ENCODE measurements at places on chromosomes 7 and 10.

- DNase-seq = no peak
Measured at GRCh38 chr7:6168477-6168868, 104.0 kb downstream of the CYTH3 start.

DNA sequence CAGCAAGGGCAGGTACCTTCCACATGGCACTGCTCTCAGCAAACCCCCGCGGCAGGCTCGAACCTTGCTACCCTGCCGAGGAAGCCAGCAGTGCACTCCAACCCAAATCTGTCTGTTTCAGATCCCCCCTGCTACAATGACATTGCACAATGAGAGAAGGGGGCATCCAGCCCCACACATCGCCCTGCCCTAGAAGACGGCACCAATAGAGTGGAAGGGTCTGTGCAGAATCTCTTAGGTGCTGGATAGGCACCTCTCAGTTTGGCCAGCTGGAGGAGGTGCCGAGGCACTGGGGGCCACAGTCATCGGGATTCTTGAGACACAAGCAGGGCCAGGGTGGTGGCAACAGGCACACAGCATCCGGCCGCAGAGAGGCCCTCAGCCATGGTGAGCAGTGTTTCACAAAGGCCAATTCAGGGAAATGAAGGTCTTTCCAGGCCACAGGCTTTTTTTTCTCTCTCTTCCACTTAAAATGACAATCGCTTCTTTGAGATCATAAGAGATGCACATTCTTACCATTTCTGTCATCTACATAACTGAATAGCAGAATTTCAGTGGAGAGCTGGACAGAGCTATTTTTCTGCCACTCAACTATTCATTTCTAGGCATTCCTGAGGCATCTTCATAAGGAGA is 281.3 kb downstream of the TNS3 start:
- no peak for DNase-seq

DNA sequence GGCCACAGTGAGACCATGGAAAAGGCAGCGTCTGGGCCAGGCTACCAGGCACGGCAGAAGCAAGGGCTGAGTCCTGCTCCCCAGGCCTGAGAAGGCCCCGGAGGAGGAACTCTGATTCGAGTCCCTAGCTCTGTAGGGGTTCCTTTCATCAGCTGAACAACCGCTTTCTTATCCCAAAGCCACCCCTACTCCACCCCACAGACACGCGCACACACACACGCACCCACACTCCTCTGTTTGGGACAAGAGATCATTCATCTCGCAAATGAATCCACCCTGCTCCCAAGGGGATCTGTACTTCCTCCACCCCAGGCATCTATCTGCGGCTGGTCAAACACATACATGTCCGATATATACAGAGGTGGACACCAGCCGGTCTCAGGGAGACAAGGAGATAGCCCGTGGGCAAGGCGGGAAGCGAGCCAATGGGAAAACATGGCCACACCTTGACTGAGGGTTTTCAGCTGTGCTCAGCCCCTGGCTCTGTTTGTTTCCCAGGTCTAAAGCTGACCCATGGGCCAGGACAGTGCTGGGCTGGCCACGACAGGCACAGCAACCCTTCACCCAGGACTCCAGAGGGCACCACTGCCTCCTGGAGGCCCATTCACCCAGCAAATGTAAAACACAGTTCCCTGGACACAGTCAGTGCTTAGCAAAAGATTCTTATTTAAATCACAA is 7.3 kb downstream of the ZCCHC24 start:
- peak; percentile 23 for DNase-seq

GRCh38 chr10:93495654-93496321 is 624 bp upstream of the CEP55 start:
- DNase-seq = peak; percentile 52

GRCh38 chr10:49161411-49161997 is 26.7 kb downstream of the TMEM273 start:
- DNase-seq = peak; percentile 78

DNA sequence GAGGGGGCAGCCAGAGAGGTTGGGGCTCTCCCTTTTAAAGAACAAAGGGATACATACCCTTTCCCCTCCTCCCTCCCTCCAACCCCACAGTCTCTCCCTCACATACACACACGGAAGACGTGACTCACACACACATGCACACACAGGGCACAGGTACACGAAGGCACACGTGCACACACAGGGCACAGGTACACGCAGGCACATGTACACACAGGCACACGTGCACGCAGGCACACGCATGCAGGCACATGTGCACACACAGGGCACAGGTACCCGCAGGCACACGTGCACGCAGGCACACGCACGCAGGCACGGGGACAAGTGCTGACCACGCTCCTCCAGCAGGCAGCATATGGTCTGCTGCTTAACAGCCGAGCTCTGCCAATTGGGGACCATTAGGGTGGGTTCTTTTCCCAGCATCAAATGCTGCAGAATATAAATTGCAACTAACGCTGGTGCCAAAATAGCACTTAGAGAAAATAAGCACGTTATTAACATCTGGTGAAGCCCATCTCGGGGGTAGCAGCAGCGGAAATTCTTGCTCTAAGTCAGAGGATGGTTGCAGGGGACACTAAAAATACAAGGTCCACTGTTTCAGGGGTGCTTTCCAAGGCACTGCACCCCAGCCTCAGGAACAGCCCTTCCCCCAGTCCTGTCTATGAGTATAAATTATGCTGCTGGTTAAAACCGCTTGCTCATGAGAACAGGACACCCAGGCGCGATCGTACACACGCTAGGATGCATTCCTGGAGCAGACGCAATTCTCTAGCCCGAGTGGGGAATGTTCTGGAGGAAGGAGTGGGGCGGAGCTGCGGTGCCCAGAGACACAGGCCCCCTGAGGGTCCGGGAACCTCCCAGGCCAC is 55.2 kb upstream of the TNRC18 start:
- no peak for DNase-seq

GRCh38 chr10:133315847-133316246 is 7.1 kb downstream of the ZNF511 start:
- no peak for DNase-seq

GRCh38 chr7:44819292-44819691 is 22.8 kb downstream of the PPIA start:
- DNase-seq = peak; percentile 55

DNA sequence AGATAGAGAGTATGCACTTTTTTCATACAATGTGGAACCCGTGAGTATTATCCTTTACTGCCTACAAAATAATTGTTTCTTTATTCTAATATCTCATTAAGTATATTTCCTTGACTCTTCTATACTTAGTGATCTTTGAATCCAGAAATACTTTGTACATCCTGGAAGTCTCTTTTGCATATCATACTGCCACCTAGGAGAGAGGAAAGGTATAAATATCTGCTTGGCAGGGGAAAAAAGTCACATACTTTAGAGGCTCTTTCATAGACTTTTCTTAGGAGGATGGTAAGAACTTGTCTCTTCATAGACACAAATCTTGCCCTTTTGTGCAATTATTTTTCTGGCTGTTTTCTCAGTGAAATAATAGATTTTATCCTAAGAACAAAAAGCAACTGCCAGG is 436.0 kb downstream of the PAXIP1 start:
- peak; percentile 17 for DNase-seq

DNA sequence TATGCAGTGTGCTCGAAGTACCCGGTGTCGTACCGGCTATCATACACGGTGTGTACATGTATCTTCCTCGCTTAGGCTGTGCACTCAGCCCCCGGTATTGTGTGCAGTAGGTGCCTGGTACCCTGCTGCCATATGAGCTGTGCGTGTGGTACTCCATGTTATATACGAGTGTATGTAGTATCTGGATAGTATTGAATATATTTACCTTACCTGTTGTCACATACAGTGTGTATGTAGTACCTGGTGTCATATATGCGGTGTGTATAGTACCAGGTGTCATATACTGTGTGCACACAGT is 1.2 kb downstream of the ZMYND11 start:
- no peak for DNase-seq

DNA sequence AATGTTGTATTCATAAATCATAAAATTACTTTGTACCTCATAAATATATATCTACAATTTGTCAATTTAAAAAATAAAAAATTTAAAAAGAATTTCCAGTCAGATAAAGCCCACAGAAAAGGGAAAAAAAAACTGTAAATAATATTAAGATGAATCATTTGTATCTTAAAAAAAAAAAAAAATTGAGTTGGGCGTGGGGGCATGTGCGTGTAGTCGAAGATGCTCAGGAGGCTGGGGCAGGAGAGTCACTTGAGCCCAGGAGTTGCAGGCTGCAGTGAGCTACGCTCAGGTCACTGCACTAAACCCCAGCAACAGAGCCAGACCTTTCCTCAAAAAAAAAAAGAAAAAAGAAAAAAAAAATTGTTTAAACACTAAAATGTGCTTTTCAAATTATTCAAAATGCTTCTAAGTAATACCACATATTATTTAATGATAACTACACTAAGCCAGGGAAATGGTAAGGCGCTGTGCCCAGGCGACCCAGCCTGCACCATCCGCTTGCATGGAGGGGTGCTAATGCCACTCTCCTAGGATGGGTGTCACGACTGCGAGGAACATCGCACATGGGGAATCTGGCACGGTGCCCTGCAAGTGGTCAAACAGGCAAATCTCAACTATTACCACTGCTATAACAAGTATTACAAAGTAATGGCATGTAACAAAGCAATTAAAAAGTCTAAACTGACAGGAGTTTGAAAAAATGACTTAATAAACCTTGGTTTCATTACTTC is 15.4 kb downstream of the GLUD1 start:
- DNase-seq = no peak

GRCh38 chr7:34096198-34096651 is 190.9 kb downstream of the BMPER start:
- no peak for DNase-seq

DNA sequence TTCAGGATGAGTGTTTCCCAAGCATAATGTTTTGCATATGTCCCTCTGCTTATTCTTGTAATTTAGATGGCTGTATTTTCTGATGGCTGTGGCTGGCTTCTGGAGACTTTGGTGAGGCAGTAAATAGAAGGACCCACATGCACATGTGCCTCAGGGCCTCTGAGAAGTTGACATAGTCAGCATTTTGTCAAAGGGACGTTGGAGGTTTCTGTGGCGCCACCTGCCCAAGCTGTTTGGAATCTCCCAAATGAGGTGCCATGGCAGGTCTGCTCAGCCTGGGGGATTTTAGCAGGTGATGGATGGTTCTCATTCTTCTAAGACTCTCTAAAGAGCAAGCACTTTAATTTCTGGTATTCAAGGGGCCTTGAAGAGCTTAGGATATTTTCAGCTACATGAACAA is 29.8 kb downstream of the C10orf120 start:
- DNase-seq = peak; percentile 57

- DNase-seq = no peak
Measured at GRCh38 chr7:6252341-6252746, 20.1 kb downstream of the CYTH3 start.

DNA sequence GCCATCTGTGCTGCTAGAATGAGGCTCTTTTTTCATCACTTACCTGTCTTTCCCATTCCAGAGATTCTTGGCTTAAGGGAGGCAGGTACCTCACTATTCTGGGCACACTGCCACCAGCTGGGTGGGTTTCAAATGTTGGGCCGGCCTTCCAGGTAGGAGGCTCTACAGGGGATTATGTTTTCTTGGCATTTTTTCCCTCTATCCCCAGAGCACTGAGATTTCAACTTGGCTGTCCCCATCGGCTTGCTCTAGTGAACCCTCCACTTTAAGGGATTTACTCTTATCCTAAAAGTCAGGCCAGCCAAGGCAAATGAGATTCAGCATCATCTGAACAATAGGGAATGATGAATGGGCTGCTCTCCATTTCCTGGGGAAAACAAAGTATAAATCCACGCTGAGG is 710.1 kb upstream of the CELF2 start:
- DNase-seq = no peak

DNA sequence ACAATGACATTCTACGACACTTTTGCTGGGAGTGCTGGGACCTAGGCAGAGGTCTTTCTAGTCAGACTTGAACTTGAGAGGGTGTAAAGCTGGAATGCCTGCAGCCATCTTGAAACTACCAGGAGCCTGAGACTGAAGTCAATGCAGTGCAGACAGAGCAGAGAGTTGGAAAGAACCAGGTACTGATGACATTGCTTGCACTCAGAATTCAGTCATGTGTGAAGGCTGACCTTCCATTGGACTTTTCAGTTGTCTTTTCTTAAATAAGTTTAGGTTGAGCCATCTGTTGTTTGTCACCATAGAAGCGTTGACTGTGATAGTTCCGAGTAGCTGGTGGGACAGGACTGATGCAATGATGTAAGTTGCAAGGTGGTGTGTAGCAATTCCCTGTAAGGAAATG is 3.1 kb upstream of the PLPP4 start:
- no peak for DNase-seq

DNA sequence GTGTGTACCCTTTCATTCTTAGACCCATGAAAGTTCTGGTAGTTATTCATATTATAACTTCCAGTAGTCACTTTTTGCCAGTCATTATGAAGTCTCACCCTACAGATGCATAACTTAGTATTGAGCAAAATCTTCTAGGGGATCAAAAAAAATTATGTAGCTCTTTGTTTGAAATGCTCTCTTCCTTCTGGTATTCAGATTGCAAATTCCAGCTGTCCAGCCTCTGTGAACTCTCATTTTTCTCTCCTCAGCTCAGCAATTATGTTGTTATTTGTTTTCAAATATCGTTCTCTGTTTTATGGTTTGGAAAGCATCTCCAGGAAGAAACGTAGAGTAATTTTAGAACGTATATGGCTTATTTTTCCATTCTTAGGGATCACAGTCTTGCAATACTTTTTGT is 442.5 kb downstream of the SEMA3D start:
- no peak for DNase-seq

GRCh38 chr7:102991540-102992214 is 78.9 kb downstream of the LRRC17 start:
- no peak for DNase-seq

- no peak for DNase-seq
Measured at GRCh38 chr7:3918576-3918975, 617.5 kb downstream of the SDK1 start.

- DNase-seq = no peak
Measured at GRCh38 chr7:138186951-138187351, 110.7 kb downstream of the AKR1D1 start.

Data from mesendoderm (in vitro differentiated cells).